ENCODE measurements at places on chromosomes 7 and 10.

GRCh38 chr7:17944720-17945119 lies 4.4 kb upstream of the SNX13 start:
- no peak for DNase-seq

- DNase-seq, result no peak
These were observed 384.4 kb downstream of the PARD3 start for GRCh38 chr10:34430685-34431084.

DNA sequence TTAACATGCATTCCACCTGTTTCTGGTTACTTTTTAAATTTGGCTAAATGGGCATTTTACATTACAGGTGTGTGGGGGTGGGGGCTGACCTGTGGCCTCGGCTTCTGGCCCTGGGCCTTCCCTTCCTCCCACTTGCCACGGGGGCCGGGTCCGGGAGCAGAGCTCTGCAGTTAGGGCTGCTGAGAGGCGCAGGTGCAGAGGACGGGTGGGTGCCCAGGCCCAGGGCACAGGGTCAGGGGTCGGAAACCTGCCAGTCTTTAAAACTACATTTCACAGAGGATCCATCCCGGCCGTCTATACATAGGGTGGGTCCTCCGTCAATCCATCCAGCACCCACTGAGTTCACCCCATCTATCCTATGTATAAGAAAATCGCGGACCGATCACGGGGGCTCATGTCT lies 106.5 kb upstream of the INSIG1 start:
- DNase-seq, result no peak

DNA sequence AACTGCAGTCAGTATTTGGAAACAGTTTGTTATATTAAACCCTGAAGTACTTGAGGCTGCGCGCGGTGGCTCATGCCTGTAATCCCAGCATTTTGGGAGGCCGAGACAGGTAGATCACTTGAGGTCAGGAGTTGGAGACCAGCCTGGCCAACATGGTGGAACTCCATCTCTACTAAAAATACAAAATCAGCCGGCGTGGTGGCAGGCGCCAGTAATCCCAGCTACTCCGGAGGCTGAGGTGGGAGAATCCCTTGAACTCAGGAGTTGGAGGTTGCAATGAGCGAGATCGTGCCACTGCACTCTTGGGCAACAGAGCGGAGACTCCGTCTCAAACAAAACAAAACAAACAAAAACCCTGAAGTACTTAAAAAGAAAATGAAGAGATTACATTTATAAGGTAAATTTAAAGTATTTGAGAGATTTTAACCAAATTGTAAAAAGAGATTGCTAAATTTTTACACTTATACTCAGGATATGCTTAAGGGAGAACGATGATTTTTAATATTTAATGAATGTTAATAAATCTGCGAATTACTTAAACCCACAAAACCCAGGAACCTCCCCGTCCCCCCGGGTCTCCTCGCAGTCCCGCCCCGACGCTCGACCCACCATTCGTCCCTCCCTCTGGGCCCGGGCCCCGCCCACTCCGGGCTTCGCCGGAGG lies 425 bp upstream of the MTG1 start:
- DNase-seq, result no peak

- DNase-seq, result no peak
These were observed 367.8 kb upstream of the GALNT17 start for GRCh38 chr7:70763961-70764691.

DNA sequence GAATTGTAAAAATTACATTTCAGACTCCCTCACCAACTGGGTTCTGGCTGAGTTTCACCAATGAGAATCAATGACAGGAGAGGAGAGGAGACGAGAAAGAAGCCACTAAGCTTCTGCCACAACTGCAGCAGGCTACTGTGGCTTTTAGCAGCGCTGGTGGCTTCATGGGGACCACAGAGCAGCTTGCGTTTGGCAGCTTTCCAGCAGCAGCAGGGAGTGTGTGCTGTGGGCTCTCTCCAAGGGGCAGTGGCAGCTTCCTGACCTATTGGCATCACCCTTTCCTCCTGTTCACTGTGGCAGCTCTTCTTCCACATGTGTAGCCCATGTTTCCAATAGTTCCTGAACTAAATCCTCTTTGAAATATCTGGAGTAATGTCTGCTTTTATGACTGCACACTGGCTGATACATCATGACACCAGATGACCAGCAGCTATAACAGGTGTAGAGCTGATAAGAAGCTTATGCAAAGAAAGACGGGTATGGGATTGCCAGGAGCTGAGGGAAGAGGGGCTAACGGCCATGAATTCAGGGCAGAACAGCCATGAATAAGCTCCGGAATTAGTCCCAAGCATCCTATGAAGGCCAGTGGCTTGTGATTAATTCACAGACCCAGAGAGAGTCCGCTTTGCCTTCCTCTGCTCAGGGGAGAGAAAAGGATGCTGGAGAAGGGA lies 46.8 kb downstream of the KCNH2 start:
- DNase-seq, result peak; percentile 40

DNA sequence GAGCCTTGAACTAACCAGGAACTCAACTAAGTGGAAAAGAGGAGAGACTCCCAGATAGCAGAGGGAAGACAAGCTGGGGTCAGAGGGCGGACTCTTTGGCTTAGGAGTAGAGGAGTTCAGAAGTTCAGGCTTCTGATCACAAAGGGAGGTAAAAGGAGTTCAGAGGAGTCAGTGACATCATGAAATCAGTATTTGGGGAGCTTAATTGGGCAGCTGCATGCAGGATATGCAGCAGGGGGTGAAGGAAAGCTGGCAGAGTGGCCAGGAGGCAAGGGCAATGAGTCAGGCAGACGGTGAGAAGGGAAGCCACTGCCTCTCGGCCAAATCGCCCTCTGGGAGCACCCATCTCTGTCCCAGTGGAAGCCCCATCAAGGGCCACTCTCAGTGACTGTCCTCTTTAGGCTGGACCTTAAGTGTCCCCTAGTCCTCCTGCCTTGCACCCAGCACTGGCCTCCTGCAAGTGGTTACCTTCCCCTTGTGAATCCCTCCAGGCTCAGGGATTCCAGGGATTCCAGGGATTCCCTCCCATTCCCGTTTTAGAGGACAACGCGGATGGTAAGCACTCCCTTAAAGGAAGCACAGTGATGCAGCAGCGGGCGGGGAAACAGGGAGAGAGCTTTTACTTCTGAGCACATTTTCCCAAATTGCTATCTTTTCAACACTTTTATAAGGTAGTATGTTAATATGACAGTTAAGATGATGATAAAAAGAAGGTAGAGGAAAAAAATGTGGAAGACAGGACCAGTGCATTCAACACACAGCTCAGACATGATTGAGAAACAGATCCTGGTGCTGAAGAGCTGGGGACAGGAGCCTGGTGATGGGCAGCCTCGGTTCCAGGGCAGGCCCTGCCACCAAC lies 72.6 kb downstream of the KCNMA1 start:
- no peak for DNase-seq

GRCh38 chr10:69914398-69915214 lies 112.9 kb downstream of the COL13A1 start:
- peak; percentile 53 for DNase-seq

DNA sequence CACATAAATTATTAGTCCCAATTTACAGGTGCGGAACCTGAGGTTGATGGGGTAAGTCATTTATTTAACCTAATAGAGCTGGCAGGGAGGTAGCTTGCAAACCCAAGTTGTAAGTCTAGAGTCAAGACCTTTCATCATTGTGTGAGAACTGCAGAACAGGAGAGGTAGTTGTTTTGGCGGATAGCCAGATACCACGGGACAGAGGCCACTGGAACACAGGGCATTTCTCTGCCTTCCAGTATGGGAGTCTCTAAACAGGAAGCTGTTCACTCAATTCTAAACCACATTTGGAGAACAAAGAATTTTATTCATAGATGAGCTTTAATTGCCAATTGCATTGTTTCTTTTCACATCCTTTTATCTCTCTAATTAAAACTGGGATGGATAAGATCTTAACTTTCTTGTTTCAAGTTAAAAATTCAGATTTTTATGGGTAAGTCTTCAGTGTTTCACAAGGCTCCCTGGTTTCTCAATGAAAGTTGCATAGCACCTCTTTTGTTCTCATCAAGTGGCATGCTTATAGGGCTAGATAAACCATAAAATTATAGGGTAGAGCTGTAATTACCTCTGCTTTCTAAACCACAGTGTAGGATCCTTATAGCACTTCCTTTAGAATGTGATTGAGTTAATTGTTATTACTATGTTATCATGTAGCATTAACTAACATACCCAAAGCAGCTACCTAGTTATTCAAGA lies 489.0 kb downstream of the GATA3 start:
- DNase-seq, result peak; percentile 83

GRCh38 chr10:122191936-122192541 lies 79.1 kb upstream of the BTBD16 start:
- DNase-seq, result peak; percentile 56

GRCh38 chr10:45627412-45628048 lies 45.0 kb downstream of the ZFAND4 start:
- DNase-seq, result no peak

GRCh38 chr7:130324306-130324943 lies 20.2 kb upstream of the CPA5 start:
- DNase-seq, result no peak

GRCh38 chr7:90857603-90858002 lies 261.5 kb downstream of the CDK14 start:
- DNase-seq, result no peak

GRCh38 chr10:18332048-18332447 lies 191.8 kb downstream of the CACNB2 start:
- no peak for DNase-seq
